Fibroblast of mammary gland (primary cell): ENCODE measurements at places on chromosomes 11 and 22.

DNA sequence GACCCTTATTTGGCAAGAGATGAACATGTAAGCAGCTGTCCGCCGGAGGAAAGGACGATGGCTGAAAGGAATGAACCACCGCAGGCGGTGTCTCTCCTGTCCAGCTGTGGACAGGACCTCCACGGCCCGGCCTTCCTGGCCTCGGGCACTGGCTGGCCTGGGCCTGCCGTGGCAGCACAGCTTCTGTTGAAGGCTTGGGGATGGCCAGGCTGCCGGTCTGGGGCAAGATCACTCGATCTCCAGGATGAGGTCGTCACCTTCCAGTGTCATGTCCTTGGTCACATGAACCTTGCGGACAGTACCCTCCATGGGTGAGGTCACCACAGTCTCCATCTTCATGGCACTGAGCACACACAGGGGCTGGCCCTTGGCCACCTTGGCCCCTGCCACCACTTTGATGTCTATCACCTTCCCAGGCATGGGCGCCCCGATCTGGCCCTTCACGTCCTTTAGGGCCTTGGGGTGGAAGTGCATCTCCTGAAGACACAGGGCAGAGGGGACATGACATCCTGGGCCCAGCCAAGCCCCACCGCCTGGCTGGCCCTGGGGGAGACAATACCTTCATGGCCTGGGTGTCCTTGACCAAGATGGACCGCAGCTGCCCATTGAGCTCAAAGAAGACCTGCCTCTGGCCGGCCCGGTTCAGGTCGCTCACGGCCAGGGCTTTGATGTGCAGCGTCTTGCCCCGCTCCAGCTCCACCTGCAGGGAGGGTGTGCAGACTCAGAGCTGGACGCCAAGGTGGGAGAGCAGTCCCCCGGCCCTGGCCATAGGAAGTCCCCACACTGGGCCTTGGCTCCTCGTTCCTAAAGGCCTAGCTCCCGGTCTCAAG, 5.6 kb downstream of the RCE1 start:
- DNase-seq = no peak

GRCh38 chr11:19646308-19646707, 66.3 kb upstream of the NAV2 start:
- peak; percentile 62 for DNase-seq

GRCh38 chr11:11899401-11899800, 57.6 kb downstream of the USP47 start:
- no peak for DNase-seq

DNA sequence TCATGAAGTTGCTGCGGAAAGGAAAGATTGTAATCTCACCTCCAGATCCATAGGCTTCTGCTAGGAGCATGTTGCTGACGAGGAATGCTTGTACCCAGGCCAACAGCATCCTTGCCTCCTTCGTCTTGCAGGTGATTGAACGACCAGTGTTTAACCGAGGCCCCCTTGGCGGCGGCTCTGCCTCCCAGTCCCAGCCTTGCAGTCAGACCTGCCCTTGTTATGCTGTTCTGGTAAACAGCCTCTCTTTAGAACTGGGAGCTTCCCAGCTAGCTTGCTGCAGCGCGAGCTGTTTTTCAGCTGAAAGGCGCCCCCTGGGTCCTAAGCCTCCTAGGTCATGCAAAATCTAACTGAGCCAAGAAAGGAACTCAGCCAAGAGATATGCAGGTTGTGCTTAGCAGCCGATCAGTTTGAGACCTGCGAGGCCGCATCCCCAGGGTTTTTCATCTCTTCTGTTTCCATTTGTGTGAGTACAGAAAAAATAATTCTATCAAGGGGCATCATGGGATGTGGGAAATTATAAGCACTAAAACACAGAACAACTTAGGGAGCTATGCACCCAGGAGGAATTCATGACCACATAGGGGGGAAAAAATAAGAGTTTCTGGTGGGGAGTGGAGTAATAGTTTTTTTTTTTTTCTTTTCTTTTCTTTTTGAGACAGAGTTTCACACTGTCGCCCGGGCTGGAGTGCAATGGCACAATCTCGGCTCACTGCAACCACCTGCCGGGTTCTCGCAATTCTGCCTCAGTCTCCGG, at the start of gene PIK3IP1:
Gene PIK3IP1 (minus strand): TSS at position 253 of the 754 bp plus-strand sequence. CDS start 144 bp downstream, at position 109.
- peak; percentile 87 for DNase-seq

- no peak for DNase-seq
Measured at GRCh38 chr11:87820011-87820410, 355.2 kb downstream of the RAB38 start.

- no peak for DNase-seq
Measured at GRCh38 chr22:22164541-22165272, 79.9 kb upstream of the VPREB1 start.

- DNase-seq = no peak
Measured at GRCh38 chr22:40400159-40400558, 29.8 kb downstream of the SGSM3 start.

GRCh38 chr22:22463855-22464540, 44.5 kb downstream of the ZNF280B start:
- DNase-seq = peak; percentile 64

- DNase-seq = no peak
Measured at GRCh38 chr22:44659140-44659539, 42.9 kb upstream of the PRR5 start.

DNA sequence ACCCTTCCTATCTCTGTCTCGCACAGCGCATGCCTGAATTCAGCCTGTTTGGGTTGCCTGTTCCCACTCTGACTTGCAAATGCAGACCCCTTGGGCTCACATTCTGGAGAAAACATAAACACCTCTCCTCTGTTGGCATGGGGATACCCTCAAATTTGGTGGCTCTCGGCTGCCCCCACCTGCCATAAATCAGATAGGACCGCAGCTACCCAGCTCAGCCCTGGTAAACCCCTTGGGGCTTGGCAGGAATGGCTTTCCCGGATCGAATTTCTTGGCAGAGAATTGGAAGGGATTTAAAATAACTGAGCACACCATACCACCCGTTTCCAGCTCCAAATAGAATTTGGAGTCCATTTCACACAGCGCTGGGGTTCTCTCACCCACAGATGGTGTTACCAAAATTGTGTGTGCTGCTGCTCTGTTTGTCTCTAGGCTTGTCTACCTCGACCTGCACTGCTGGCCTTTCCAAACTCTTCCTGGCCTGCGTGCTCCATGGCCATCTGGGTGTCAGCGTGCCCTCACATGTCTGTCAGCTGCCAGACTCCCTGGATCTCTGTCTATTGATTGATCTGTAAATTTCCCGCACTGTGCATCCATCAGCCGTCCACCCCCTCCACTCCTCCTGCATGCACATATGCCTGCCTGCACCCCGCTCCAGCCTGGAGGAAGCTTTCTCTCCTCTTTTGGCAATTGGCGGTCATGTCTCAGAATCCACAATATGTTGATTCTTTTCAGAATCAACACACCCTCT, 134.0 kb downstream of the NTM start:
- no peak for DNase-seq

DNA sequence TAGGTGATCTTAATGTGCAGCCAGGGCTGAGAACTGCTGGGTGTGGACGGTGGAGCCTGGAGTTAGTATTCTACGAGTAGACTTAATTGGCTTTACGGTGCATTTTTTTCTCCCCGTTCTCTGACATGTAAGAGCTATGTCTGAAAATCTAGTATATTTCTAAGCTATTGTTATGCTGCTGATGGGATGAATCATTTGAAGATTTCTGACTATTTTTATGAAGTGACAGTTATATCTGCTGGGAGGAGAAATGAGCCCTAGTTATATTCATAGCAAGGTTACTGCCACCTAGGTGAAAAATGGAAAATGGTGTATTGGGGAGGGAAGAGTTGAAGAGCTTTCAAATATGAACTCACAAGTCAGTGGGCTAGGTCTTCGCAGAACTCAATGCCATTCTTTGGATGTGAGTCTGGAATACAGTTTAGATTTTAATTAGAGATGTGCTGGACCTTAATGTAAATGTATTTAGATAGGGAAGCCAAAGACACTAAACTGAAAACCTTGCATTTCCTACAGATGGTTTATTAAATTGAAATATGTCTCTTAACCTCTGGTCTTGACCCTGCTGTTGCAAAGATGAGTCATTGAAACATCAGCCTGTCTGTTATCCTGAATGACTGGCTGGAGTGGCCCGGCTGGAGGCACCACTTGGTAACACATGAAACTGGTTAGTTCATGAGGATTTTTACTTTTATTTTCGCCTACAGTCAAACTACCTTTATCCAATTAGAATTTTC, 293.7 kb downstream of the DDX10 start:
- peak; percentile 84 for DNase-seq

DNA sequence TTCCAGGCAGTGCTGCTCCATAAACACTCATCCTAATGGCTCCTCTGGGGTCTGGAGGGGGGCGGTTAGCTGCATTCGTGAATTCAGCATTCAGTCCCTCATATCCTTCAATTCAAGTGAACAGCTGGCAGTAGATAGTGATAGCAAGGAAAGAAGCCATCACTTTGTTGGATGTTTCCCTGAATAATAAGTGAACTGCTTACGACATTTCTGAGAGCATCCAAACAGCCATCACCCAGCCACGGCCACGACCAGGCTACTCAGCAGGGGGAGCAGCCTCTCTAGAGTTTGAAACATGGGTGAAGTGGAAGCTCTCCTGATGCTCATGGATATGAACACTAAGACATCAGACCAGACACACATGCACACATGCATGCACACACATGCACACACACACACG, 163.6 kb downstream of the NTM start:
- no peak for DNase-seq

GRCh38 chr22:39809772-39810557, 83.6 kb downstream of the ENTHD1 start:
- DNase-seq = no peak

- DNase-seq = no peak
Measured at GRCh38 chr11:120657306-120658070, 145.9 kb downstream of the GRIK4 start.

DNA sequence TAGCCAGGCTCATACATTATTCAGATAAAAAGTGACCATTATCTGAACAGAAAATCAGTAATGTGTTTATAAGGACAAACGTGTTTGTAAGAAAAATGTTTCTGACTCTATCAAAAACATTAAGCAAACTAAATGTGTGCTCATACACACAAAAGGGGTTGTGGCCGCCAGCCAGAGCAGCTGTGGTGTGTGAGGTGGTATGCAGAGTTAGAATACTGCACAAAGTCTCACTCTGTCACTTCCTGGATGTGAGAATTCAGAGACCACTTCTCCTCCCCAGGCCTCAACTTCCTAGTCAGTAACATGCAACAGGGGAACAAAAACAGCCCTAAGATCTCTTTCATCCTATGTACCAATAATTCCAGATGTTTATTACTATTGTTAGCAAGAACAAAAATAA, 9.4 kb downstream of the OR5B21 start:
- DNase-seq = no peak

DNA sequence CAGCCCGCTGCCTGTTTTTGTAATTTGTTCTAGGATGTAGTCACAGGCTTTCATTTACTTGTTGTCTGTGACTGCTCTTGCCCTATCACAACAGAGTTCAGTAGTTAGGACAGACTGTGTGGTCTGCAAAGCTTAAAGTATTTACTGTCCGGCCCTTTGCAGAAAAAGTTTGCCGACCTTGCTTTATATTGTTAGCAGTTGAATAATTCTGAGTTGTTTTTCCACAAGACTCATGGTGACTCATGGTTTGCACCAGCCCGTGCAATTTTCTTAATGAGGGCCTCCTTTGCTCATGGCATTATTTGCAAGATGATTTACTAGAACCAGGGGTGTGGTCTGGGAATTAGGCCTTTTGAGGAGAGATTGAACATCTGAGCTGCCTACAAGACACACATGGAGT, 110.6 kb downstream of the SCN3B start:
- peak; percentile 54 for DNase-seq

- no peak for DNase-seq
Measured at GRCh38 chr11:128889657-128890213, 1.4 kb upstream of the KCNJ5 start.

DNA sequence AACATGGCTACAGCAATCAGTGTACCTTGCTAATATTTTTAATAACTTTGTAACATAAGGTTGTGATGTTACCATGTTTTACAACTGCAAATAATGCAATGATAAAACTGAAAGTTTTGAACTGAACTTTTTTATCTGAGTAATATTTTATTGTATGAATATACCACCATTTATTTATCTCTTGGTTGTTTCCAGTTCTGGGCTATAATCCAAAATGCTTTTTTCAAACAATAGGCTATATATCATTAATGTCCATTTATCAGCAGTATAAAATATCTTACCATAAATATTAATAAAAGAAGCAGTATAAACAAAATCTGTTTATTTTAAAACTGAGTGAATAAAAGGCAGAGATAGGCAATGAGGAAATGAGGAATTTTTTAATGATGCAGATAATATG, 63.3 kb downstream of the SIK3 start:
- DNase-seq = no peak

DNA sequence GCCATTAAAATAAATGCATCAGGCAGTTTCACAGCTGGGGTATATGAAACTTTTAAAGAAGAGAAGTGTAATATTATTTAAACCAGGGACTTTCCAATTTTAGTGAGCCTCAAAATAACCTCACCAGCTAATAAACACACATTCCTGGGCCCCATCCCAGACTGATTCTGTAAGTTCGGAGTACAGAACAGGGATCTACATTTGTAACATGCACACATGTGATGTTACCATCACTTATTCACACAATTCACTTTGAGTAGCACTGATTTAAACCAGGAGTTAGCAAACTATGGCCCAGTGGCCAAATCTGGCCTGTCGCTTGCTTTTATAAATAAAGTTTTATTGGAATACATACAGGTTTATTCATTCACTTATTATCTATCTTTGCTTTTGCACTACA, 62.0 kb downstream of the STK33 start:
- no peak for DNase-seq

GRCh38 chr11:96149743-96150555, 193.0 kb downstream of the MAML2 start:
- peak; percentile 80 for DNase-seq

DNA sequence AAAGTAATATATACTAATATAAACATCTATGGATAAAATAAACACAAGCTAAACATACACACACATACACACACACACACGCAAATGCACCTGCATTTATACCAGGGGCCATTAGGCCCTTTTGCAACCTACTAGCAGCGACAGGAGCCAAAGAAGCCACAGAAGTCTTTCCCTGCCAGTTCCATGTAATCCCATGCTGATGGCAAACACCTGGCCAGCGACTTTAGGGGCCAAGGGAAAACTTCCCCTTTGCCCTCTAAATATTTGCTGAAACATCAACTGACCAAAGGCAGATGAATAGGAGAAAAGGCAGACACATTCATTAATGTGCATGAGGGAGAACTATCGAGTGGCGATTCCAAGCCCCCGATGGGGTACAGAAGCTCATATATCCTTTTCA, 14.8 kb upstream of the P2RY2 start:
- no peak for DNase-seq

- no peak for DNase-seq
Measured at GRCh38 chr11:71213696-71214552, 38.5 kb downstream of the SHANK2 start.

- no peak for DNase-seq
Measured at GRCh38 chr11:12461516-12461915, 84.1 kb downstream of the PARVA start.

GRCh38 chr11:103608566-103608965, 427.9 kb upstream of the DDI1 start:
- DNase-seq = peak; percentile 84
